Activated naive CD4-positive, alpha-beta T cell (primary cell): ENCODE measurements at places on chromosomes 7 and 10.

DNA sequence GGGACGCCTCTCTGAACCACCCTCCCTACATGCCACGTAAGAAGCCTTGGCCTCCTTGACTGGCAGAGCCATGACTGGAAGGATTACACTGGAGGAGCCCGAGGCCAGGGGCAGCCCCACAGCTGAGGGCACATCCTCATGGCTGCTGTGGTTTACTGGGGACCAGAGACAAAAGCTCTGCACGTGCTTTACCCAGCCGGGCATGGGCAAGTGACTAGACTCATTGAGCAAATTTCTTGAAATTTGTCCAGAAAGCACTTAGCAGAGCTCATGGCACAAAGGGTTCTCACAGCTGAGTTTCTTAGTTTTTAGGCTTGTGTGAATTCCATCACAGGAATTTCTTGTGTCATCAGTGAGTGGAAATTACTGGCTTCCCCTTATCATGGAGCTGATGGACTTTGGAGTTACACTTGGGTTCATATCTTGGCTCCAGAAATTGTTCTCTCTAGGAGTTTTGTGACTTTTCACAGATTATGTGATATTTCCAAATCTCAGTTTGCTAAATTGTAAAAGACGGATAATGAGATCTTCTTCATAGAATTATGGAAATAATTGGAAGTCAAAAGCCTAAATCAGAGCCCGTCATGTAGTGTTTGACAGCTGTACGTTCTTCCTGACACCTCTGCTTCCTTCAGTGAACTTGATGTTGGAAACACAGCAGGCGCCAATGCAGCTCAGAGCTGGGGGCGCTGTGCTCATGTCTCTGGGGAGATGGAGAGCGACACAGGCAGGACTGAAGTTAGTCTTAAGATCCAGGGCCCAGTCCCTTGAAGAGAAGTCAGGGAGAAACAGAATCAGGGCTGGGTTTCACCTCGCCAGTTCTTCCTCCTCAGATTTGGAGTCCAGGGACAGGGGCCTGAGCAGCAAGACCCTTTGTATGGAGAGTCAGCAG is 47.7 kb upstream of the MGAM2 start:
- DNase-seq = no peak

GRCh38 chr10:78727728-78728127 is 341.0 kb upstream of the ZMIZ1 start:
- DNase-seq = no peak

GRCh38 chr7:14834883-14835282 is 67.7 kb downstream of the DGKB start:
- no peak for DNase-seq

DNA sequence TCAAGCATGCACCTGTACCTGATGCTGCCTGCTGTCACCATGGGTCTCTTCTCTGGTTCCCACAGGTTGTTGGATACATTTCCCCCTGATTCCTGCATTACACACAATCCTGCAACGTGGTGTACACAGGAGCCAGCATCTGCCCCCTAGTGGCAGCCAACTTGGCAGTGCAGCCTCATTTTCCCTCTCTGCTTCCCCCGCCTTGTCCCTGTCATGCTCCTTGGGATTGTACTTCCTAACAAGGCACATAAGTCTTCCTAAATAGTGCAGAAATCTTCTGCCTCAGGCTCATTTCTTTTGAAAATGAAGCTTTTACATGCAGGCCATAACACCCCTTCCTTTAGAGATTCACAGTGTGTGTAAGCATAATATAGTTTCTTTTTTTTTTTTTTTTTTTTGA is 387.5 kb downstream of the CCSER2 start:
- DNase-seq = no peak

GRCh38 chr7:77293046-77293445 is 93.4 kb upstream of the FGL2 start:
- DNase-seq = no peak

DNA sequence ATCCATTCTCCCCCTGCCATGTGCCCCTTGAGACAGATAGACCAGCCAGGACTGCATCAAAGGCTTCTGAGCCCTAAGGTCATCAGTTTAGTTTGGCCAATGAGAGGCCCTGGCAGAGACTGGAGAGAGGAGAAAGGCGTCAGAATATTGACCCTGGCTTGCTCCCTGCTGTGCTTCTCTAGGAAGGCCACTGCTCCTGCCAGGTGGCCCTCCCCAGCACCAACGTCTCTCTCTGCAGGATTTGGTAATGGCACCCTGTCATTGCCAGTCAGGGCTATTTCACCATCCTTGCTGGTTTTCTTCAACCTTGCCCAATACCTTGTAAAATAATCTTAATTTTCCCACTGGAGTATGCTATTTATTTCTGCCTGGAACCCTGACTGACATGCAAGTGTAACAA is 38.8 kb upstream of the ZRANB1 start:
- DNase-seq = no peak

- no peak for DNase-seq
These were observed 53.6 kb upstream of the EBF3 start for GRCh38 chr10:130017631-130018022.

DNA sequence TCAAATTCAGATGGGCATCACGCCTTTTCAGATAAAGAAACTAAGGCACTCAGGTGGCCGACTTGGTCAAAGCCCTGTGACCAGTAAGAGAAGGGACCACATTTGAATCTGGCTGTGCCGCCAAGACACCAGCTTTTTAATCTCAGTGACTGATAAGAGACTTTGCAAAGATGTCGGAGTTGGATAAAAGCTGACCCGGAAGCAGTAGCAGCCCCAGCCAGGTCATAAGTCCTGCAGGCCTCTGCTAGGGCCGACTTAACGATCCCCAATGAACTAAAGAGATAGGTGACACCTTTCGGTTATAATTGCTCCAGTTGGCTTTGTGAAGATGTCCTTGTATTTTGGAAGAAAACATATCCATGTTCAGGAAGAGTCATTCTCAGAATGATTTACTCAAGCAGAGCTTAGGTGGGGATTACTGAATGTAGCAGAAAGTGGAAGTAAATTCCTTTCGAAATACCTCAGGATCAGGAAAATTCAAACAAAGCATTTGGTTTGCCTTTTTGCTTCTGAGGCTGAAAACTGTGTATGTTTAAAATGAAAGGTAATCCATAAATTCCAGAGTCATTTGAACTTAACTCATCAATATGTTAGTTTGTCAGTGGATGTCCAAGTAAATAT is 164.2 kb upstream of the PITRM1 start:
- no peak for DNase-seq

DNA sequence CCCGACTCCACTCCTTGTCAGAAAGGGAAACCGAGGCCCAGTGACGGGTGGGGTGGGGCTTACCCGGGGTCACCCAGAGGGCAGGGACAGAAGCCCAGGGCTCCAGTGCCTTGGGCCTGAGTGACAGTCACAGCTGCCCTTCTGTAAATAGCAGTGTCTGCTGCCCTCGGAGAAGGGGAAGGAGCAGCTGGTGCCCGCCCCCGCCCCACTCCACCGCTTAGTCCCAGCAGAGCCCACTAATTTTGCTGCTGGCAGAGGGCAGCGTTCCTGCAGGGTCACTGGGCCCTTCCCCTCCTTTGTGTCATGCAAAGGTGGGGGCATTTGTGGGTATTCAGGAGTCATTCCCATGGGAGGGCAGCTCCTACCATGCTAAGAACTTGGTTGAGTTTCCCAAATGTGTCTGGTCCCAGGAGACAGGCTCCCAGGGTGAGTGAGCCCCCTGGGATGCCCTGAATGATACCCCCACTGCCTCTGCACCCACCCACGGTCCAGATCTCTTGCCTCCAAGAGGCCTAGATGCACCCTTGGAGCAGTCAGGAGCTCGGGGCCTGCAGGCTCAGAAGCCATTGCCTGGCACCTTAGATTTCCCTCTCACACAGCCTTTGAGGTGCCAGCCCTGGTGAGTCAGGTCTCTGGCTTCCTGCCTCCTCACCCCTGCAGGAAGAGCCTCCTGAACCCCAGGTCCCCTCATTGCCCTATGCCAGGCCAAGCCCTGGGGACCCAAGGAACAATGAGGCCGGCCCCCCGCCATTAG is 17.2 kb downstream of the SH2B2 start:
- DNase-seq = no peak

GRCh38 chr7:31307972-31308371 is 32.6 kb downstream of the NEUROD6 start:
- no peak for DNase-seq

GRCh38 chr7:22444181-22444971 is 55.6 kb downstream of the STEAP1B start:
- DNase-seq = no peak

DNA sequence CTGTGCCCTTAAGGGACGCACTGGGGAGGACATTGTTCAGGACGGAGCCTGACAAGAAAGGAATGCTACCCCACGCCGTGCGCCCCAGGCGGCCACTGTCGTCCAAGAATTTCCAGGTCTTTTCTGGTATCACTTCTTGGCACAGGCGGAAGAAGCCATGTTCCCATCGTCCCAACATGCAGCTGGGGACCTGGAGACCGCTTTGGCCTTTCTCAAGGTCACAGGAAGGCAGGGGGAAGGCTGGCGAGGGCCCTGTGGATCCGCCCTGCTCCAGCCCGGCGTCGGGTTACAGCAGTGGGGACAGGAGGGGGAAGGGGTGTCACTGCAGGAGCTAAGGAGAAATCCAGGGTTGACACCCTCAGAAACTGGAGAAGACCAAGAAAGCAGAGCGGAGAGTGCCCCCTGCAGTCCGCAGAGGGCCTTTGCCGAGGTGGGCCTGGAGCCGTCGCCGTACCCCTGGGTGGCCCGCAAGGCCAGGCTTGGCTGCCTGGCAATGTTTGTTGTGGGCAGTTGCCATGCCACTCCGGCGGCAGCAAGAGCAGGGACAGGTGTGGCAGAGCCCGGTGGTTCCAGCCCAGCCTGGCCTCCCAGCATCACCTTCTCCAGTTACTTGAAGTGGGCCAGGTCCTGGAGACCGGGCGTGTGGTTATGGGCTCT is 104.1 kb downstream of the LHPP start:
- DNase-seq = no peak

DNA sequence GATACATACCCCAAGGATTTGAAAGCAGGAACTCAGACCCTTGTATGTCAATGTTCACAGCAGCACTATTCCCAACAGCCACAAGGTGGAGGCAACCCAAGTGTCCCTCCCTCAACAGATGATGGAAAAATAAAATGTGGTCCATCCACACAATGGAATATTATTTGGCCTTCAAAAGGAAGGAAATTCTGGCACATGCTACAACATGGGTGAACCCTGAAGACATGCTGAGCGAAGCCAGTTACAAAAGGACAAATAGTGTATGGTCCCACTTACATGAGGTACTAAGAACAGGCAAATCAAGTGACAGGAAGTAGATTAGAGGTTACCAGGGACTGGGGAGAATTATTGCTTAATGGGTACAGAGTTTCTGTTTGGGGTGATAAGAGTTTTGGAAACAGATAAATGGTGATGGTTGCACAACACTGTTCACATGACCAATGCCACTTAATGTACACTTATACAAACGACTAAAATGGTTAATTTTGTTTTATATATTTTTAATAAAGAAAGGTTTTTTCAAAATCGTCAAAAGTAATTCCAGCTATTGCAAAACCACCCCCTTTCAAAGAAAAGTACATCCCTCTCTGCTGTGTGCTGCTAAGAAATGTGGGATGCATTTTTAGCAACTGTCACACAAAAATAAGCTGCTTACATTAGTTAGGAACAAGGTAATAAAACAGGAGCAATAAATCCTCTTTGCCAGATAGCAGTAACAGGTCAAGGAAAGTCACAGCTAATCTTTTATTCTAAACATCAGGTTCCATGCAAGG is 85.7 kb downstream of the GRB10 start:
- no peak for DNase-seq

DNA sequence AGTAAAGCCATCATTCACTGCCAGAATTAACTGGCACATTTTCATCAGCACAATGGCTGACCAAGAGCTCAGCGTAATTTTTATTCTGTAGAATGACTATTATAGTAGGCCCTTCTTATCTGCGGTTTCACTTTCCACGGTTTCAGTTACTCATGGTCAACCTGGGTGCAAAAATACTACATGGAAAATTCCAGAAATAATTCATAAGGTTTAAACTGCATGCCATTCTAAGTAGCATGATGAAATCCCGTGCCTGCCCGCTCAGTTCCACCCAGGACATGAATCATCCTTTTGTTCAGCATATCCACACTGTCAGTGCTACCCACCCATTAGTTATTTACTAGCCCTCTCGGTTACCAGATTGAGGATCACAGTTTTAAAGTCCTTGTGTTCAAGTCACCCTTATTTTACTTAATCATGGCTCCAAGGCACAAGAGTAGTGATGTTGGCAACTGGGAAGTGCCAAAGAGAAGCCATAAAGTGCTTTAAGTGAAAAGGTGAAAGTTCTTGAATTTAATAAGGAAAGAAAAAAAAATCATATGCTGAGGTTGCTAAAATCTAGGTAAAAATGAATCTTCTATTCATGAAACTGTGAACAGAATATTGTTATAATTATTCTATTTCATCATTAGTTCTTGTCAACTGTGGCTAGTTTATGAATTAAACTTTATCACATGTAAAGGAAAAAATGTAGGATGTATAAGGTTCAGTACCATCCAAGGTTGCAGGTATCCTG is 204.9 kb downstream of the DOCK4 start:
- DNase-seq = no peak

DNA sequence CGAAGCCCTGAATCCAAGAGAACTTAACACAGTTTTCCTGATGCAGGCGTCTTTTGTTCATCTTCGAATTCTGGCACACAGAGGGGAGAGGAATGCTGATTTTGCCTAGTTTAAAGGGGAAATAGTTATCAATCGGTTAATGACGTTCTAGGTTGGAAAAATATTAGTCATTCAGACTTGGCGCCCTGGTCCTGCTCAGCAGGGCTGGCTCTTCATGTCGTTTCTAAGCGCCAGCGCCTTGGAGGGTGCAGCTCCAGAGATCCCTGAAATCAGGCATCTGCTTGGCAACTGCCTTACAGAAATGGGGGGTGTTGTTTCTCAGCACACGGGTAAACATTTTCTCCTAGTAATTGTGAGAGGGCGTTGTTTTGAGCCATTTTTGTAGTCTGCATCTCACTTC is 1.3 kb upstream of the PRTFDC1 start:
- no peak for DNase-seq

- no peak for DNase-seq
These were observed 124.2 kb downstream of the ATE1 start for GRCh38 chr10:121803611-121804010.

- no peak for DNase-seq
These were observed at the start of gene RAMP3 for GRCh38 chr7:45157653-45158401. Gene RAMP3 (plus strand): TSS chr7:45157791. CDS start chr7:45157829, 38 bp downstream.

DNA sequence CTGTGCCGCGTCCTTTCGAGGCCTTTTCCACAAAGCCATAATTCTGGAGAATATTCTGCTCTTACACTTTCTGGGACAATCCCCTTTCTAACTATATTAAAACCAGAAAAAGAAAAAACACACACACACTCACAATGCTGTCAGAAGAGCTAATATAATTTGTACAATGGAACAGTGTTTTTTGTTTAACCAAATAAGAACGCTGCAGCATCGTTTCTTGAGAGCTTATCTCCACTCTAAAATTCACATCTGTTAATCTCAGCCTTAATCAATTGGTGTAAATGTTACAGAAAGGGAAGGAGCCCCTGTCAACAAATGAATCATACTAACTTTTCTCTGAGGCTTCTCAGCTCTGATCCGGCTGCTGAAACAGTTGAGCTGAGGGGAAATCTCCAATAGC is 123.9 kb downstream of the GALNT11 start:
- no peak for DNase-seq
